Spleen (tissue), 13 donors: ENCODE measurements at places on chromosomes 7 and 10. TPM values are rescaled to one million over a fixed set of nuclear protein-coding genes. Genes with fewer than 3 reads are reported as not detected.

PAPSS2 gene
- 12.8 TPM for total RNA-seq

PARP12 gene
- 83.2 TPM for total RNA-seq

FAS gene
- 29.9 TPM for total RNA-seq

PKD2L1 gene
- total RNA-seq: 4.5 TPM

FGL2 gene
- total RNA-seq: 97.8 TPM

NPC1L1 gene
- not detected for total RNA-seq

GJD4 gene
- not detected for total RNA-seq
